ENCODE measurements at places on chromosomes 1 and 21.

- DNase-seq: no peak
These were observed 959.0 kb downstream of the PLA2G4A start for GRCh38 chr1:187787736-187788135.

DNA sequence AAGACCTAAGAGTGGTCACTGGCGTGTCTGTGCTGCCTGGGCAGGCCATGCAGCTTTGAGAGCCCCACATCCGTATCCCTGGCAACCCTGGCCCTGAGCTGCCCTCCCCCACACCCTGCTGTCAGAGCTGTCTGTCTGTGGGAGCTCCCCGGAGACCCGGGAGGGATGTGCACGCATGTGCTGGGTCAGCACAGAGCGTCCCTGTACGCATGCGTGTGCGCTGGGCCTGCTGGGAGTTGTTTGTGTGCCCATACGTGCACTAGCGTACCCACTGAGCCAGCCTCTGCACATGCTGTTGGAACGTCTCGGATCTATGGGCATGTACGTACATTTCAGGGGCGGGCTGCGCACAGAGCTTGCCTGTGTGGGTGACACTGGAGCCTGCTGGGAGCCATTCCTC lies 89.3 kb downstream of the EPHB2 start:
- peak; percentile 21 for DNase-seq

- no peak for DNase-seq
These were observed 377.8 kb downstream of the USH2A start for GRCh38 chr1:216045400-216045799.

GRCh38 chr1:74504933-74505512 lies 7.4 kb downstream of the LRRC53 start:
- DNase-seq: no peak

DNA sequence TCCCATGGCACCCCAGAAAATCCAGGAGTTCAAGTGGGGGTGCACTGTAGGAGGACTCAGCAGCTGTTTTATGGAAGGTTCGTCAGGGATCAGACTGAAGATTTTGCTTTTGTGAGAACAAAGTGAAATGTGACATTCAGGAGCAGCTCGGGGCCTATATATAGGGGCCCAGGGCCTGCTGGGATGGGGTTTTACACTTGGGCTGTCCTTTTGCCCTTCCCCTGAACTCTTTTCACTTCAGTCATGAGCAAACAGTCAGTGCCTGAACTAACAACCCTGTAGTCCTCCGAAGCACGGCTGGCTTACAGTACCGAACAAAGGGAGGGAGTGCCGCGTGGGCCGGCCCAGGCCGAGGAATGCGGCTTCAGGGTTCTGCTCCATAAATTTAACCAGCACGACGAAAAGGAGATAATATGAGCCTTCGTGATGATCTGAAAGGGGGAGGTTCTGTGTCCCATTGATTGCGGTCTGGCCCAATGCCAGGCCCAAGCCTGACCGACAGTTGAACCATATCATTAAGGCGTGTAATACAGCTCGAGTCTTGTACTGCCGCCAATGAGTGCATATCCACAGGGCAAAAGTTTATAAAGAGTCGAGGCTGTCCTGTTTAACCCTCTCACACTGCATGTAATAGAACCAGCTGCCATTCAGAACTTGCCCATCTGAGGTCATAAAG lies 139.9 kb downstream of the DHRS3 start:
- DNase-seq: no peak

DNA sequence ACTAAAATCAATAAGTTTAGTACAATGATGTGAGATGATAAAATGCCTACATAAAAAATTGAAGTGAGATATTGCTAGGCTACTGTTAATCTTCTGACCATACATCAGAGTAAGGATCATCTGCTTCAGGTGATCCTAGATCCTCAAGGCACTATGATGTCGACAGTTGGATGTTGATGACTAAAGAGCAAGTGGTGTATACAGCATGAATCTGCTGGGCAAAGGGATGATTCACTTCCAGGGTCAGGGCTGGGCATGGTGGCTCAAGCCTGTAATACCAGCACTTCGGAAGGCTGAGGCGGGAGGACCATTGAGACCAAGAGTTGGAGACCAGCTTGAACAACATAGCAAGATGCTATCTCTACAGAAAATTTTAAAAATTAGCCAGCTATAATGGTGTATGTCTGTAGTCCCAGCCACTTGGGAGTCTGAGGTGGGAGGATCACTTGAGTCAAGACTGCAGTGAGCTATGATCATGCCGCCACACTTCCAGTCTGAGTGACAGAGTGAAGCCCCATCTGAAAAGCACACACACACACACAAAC lies 24.6 kb downstream of the NUF2 start:
- DNase-seq: no peak

DNA sequence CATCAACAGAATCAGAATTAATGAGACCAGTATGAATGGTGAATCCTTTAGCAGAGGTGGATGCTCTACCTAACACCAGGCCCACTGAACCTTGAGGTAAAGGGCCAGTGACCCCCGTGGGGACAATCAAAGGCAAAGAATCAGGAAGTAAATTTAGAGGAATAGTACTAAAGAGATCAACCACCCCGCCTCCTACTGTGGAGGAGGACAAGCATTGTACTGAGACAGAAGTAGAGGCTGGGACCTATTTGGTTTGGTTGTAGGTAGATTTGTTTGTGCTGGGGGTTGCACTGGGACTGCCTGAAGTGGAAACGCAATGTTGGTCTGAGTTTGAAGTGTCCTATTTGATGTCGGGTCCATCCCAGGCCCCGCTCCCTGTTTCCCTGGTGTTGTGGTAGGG lies 9.5 kb downstream of the CD48 start:
- no peak for DNase-seq

- DNase-seq: no peak
These were observed 25.6 kb upstream of the IL20 start for GRCh38 chr1:206839857-206840256.

GRCh38 chr1:108089477-108089876 lies 110.7 kb downstream of the SLC25A24 start:
- no peak for DNase-seq
